Spleen (tissue), 13 donors: ENCODE measurements at places on chromosomes 12 and 14.
A peak's percentile ranks its signal among the peaks of the same experiment; 100 is the strongest.

- no peak for DNase-seq
These were observed 991.6 kb downstream of the BCL11B start for GRCh38 chr14:98280436-98280835.

DNA sequence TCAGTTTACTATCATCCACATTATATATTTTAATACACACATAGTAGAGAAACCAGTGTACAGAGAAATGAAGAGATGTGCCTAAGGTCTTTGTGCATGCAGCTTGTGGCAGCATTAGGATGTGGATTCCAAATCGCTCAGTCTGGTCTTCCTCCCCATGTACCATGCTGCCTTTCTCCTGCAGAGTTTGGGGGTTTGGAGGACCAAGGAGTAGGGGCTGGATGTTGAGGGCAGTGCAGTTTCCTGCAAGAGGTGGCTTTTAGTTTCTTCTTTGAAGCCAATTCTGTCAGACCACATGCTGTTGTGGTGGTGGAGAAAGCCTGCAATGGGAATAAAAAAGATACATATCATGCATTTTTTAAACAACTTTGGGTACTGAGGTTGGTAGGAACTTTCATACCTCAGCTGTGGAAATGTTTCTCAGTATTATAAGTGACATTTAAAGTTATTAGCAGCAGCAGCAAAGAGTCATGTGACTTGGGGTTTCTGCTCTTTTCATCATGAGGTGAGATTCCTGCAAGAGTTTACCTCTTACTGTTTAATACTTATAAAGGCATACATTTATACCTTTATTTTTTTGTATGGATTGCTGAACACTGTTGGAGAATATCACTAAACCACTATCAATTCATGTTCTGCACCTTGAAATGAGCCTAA is 34.4 kb downstream of the TESPA1 start:
- DNase-seq = no peak

DNA sequence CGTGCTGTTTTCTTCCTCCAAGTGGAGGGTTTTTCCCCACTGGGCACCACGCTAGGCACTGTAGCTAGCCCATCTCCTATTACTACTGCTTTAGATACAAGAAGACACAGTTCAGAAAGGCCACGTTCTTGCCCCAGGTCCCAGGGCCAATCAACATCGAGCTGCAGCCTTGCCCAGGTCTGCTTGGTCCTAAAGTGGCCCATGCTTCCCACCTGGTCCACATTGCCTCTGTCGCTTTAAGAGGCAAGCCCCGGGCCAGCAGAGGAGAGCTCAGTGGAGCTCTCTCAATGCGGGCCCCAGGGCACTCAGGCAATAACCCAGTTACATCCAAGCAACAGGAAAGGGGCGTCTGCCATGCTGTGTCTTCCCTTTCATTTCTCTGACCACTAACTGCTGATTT is 148.1 kb downstream of the CALM1 start:
- DNase-seq = peak; percentile 24

- no peak for DNase-seq
These were observed 747.4 kb downstream of the VRK1 start for GRCh38 chr14:97544571-97544970.

DNA sequence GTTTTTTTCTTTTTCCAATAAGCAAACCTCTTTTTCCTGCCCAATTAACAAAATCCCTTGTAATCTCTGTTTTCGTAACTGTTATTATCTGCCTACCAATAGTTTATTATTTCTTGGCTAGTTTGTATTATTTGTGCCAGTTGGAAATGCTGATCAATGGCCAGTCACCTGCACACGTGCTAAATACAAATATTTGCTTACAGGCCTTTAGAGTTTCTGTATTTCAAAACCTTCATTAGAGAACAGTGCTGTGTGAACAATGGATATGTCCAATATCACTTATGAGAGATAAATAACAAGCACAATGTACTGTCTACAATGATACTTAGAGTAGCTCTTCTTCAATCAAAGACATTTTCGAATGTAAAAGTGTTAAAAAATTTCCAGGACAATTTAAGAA is 10.8 kb upstream of the DYRK2 start:
- no peak for DNase-seq

DNA sequence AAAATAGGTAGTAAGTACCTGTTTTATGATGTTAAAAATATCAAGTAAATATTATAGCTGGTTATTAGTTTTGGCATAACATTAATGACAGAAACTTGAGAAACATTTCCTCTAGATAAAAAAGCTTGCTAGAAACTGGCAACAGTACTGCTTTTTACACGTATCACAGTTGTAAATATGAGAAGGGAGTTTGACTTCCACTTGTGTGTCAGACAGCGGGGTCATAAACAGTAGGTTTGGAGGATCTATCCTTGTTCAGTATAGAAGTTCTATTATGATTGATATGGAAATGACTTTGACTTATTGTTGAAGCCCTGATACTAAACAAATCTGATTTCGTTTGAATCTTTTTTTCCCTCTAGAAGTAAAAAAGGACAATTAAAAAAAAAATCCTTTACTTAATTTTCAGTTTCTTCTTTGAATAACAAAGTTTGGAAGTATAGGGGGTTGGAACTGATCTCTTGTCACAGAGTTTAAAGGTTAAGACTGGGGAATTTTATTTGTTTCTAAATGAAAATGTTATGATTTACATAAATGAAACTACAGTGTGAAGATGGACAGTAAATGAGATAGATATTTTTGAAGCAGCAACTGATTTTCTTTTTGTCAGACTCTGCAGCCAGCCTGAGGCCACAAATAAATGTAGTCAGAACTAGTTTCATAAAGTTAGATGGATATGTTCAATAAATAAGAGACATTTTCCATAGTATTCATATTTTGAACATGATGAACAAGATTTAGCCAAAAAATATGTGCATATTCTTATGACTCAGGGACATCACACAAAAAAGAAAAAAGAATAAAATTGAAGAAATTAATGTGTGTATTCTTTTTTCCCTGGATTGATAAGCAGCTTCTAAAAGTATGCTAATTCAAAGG is 50.1 kb downstream of the WNK1 start:
- no peak for DNase-seq

DNA sequence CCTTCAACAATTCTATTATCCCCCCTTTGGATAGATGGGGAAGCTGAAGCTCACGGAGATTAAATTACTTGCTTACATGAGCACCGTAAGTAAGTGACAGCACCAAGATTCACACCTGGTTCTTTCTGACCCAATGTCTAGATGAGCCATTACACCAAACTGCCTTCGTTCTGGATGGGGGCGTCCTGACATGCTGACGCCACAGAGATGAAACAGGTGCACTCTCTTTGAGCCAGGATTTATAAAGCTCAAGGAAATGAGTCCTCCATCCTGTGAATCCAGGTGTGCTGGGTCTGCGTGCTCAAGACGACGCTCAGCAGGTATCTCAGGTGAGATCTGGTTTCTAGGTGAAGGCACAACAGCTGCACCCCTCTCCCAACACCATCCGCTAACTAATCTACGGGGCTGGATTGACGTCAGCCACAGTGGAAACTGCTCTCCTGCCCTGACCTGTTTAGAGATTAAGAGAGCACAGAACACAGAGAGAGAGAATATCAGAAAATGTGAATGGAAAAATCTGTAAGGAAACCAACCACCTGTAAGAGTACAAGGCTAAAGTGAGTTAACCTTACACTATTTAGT is 61.6 kb downstream of the KSR2 start:
- DNase-seq = no peak

DNA sequence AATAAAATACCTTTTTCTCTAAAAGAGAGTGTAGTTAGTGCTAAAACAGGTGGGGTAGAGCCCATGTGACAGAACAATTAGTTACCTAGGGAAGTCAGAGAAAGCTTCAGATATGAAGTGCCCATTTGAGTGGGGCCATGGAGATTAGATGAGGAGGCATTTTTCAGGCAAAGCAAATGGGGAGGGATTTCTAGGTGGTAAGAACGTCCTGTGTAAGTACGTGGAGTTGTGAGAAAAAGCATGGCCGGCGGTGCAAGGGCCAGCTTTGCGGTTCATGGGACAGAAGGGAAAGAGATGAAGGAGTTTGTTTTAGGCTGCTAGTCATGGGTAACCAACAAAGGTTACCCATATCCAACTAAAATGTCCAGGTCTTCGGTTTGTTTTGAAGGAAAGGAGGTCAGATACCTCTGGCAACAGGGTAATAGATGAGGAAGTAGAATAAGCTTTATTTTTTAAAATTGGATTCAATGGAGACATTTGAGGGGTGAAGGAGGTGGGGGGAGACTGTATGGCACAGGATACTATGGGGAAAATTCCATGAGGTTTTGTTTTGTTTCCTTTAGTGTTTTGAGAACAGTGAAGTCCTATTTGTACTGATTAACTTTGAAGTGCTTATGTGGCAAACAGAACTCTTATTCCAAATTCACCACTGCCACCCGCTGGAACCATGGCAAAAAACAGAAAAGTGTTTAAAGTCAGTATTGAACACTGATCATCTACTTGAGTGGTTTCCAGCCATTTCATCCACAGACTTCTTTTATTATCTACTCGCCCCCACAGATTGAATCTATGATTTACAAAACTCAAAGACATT is 10.0 kb upstream of the SNRPF start:
- no peak for DNase-seq

GRCh38 chr12:12705838-12706520 is 10.0 kb upstream of the GPR19 start:
- peak; percentile 88 for DNase-seq

DNA sequence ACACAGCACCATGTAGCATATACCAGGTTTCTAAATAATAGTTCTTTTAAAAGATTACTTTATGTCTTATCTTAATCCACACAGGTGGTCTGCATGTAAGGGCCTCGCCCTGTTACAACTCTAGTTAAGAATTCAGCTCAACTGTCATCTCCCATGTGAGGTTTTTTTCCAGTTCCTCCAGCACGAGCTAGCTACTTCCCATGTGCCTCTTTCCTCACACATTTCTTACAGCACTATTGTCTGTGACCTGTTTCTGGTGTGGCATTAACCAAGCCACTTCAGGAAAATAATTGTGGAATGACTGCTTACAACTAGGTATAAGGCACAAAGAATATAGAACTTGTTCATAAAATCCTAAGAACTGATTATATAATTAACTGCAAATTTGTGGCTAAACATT is 65.5 kb downstream of the SH2B3 start:
- DNase-seq = no peak

DNA sequence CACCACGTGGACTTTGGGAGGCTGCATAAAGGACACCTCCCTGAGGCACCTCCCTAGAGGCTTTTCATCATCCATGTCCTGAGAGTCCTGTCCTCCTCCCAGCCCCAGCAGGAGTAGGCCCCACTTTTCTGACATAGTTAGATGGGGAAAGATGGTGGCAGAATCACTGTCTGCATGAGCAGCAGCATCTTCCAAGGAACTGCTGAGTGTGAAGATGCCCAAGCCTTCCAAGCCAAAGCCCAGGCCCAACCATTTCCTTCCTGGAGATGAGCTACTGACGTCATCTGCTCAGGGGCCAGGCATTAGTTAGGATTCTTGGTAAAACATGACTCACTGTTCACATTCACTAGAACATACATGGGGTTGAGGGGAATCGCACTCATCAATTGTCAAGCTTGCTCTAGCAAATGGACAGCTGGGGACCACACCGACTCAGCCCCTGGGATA is 37.3 kb downstream of the VDR start:
- peak; percentile 42 for DNase-seq

DNA sequence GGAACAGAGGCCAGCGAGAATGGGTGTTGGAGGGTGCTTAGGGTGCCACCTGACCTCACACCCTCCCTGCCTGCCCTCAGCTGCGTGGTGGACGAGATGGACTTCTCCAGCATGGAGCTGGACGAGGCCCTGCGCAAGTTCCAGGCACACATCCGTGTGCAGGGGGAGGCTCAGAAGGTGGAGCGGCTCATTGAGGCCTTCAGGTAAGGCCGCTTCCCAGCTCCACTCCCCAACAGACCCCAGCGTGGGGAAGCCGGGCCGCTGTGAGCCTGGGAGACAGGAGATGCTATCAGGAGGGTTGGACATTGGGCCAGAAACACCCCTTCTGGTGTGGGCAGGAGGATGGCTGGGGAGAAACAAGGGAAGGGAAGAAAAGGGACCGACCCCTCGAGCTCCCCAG is 57.0 kb downstream of the SLC6A12 start:
- no peak for DNase-seq

DNA sequence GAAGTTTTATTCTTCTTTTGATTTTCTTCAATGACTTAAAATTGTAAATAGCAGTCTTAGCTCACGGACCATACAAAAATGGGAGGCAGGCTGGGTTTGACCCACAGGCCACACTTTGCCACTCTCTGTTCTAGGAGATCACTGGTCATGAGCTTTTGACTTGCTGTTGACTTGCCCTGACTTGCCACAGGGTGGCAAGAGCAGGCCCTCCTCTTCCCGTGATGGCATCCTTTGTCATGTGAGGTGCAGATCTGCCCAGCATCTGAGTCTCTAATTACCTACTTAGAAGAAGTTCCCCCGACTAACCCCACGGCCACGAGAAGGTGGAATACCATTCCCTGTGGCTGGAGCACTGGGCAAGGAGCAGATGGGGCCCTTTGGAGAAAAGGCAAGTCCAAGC is 81.0 kb upstream of the SCAF11 start:
- DNase-seq = no peak

DNA sequence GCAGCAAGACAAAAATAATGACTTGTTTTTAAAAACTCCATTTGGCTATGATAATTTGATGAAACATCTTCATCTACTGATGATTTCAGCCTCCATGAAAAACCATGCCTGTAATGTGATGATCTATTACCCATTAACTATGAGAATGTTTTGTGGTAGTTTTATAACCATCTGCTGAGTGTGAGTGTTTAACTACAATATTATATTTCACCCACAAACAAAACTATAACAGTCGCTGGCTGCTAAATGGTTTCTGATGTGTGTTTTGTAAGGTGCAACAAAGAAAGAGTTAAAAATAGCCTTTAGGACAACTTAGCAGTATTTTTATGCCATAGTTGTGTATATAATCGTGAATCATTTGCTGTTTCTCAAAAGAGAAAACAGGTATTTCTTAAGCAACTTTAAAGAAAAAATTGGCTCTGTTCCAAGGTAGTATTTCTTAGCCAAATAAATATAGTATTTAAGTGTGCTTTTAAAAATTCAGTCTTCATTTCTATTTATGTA is 4.9 kb downstream of the PTHLH start:
- no peak for DNase-seq

GRCh38 chr14:69346710-69347109 is 51.4 kb downstream of the ERH start:
- no peak for DNase-seq

DNA sequence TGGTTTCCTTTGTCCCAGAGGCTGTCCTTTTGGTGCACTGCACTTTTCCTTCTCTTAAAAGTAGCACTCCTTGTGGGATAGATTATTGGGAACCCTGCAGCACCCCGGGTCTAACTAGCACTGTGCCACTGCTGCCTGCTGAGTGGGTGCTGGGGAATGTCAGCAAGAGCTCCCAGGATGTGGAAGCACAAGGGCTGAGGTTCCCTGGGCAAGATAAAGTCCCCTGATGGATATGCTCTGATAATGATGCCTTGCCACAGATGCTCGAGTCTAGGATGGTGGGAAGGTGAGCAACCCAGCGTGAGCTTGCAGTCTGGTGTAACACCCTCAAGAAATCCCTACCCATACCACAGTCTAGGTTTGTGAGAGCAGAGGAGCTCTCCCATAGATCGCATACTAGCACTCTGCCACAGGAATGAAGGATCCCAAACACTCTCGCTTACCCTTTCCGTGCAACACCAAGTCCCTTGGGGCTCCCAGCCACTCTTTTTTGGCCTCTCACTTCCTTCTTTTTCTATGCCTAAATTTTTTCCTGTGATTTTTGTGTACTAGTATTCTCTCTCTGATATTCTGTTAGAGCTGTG is 32.6 kb downstream of the USP15 start:
- DNase-seq = no peak

GRCh38 chr14:75558440-75558839 is 20.0 kb upstream of the FLVCR2 start:
- no peak for DNase-seq
